ENCODE measurements at places on chromosomes 1 and 21. TPM values are rescaled to one million over a fixed set of nuclear protein-coding genes. Genes with fewer than 3 reads are reported as not detected.

GRCh38 chr1:7435276-7436055 is 335.6 kb upstream of the VAMP3 start:
- no peaks in the 10 kb centered on the region for H3K27me3 ChIP-seq

DNA sequence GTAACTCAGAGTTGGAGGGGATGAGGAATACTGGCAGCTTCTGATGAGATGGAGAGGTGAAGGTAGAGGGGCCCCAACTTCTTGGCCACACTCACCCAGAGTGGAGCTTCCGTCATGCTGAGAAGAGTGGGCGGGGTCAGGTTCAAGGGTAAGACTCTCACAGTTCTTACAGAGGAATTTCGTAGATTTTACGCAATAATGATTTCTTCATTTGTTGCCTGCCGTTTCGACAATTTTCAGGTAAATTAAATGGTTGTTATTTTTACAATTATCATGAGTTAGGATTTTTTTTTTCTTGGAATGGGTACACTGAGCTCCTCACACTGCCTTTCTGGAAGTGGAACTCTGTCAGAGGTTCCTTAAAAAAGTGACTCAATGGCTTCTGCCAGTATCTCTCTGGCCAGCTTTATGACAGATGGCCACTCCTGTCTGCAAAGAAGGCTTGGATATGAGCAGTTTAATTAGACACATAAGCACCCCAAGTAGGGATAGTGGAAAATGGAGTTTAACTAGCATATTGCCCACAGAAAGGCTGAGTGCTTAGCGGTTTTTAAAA is 13.8 kb upstream of the NLRP3 start:
- H3K27ac ChIP-seq = no peak overlapping the region
- no peaks in the 10 kb centered on the region for H3K4me1 ChIP-seq
- H3K27me3 ChIP-seq = no peaks in the 10 kb centered on the region
- no peak overlapping the region for H3K4me3 ChIP-seq

DNA sequence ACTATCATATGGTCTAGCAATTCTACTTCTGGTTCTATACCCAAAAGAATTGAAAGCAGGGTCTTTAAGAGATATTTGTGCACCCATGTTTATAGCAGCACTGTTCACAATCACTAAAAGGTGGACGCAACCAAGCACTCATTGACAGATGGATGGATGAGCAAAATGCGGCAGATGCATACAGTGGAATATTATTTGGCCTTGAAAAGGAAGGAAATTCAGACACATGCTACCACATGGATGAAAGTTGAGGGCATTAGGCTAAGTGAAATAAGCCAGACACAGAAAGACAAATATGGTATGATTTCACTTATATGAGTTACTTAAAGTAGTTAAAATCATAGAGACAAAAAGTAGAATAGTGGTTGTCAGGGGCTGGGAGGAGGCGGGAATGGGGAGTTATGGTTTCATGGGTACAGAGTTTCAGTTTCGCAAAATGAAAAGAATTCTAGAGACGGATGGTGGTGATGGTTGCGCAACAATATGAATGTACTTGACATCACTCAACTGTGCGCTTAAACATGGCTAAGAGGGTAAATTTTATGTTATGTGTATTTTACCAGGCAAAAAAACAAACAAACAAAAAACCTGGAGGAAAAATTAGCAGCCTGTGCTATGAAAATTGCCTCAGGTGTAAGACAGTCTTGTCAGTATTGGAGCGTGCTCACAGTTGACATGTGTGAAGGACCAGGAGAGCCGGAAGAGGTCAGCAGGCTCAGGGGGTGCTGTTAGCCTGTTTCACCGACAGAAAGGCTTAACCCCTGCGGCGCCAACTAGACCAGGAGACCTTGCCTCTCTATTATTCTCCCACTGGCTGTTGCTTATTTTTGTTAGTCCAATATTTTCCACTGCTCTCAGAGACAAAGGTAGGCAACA is 26.5 kb downstream of the CD247 start:
- no peak overlapping the region for H3K4me3 ChIP-seq
- no peak for DNase-seq
- H3K27me3 ChIP-seq = no peaks in the 10 kb centered on the region
- no peaks in the 10 kb centered on the region for H3K36me3 ChIP-seq

GRCh38 chr1:46396441-46397398 is 2.6 kb downstream of the FAAH start:
- no peak for DNase-seq
- no peaks in the 10 kb centered on the region for H3K36me3 ChIP-seq
- no peaks in the 10 kb centered on the region for H3K27me3 ChIP-seq

SDC3 gene
- 47.2 TPM for total RNA-seq

ESPN gene
- 68.4 TPM for total RNA-seq

PTPRC gene
- 50.9 TPM for total RNA-seq

EPB41 gene
- 55.9 TPM for total RNA-seq

KCNN3 gene
- 10.7 TPM for total RNA-seq

IFNGR2 gene
- 35.2 TPM for total RNA-seq

BPNT1 gene
- 21.0 TPM for total RNA-seq
